ENCODE measurements at places on chromosomes 6 and 20.

GRCh38 chr6:41441598-41442351, 104.4 kb upstream of the FOXP4 start:
- no peak for DNase-seq

GRCh38 chr20:32474967-32475811, 109.9 kb downstream of the NOL4L start:
- DNase-seq = peak; percentile 55

- no peak for DNase-seq
Observed at GRCh38 chr6:157683707-157684106, 139.3 kb upstream of the SNX9 start.

DNA sequence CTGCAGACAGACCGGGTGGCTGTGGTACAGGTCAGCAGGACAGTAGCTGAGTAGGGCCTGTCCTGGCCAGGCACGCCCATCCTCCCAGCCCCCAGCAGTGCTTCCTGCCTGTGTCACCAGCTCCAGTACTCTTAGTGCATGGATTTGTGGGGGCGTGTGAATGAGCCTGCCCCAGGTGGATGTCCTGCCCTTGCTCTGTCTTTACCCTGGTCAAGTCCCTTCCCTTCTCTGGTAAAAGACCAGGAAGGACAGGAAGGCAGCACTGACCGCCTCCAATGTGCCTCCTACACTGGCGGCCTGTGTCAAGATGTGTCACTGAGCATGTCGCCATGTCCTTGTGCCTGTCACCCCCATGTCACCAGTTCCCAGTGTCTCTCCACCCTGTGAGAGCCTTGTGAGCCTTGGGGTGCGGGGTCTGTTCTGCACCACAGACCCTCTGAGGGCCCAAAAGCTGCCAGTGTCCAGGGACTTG, 11.9 kb downstream of the TEAD3 start:
- DNase-seq = no peak

GRCh38 chr20:57396984-57397692, 5.9 kb downstream of the RBM38 start:
- DNase-seq = no peak

GRCh38 chr6:89596056-89596455, 42.5 kb downstream of the LYRM2 start:
- no peak for DNase-seq

DNA sequence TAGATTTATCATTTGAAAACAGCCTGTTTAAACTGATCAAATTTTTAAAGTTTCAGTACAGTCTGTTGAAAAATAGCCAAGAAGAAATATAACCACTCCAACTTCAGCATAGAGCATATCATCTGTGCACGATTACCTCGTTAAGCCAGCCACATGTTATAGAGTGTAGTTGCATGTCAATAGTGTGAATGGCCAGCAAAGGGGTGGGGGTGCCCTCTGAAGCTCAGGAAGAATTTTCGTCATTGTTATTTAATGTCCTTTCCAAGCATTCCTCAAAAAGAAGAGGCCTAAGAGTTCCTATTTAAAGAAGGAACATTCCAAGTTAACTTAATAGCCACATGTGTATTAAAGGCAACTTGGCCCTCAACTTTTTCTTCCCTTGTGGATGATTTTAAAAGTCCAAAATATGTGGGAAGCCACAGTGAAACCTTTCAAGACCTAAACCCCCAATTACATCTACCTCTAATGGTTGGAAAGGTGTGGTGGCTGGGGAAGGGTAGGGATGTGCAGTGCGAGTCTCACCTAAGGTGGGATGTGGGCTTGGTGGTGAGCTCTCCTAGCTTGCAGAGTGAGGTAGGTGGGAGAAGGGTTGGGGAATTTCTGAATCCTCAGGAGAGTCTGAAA, 1.8 kb upstream of the CCN2 start:
- DNase-seq = no peak

- DNase-seq = no peak
Observed at GRCh38 chr6:122116835-122117627, 282.4 kb upstream of the HSF2 start.

GRCh38 chr6:108437821-108438220, 122.9 kb upstream of the FOXO3 start:
- DNase-seq = no peak

DNA sequence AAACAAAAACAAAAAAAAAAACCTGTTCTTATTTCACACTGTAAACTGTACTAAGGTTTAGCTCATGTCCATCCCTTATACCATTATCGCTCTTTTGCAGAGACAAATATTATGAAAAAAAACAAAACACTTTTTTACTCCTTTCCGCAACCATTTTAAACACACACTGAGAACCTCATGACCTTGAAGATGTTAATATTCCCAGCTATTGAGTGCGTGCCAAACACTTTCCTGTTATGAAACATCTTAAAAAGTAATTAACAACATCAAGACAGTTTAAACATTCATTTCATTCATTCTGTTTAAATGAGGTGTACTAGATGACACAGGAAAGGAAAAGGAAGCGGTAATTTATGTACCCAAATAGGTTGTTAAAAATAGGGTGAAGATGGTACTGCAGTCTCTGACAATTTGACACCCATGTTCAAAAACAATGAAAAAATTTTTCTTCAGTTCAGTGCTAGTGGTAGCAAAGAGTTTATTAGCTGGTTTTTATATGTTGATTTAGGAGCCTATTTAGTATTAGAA, 3.9 kb upstream of the ARHGAP18 start:
- no peak for DNase-seq

DNA sequence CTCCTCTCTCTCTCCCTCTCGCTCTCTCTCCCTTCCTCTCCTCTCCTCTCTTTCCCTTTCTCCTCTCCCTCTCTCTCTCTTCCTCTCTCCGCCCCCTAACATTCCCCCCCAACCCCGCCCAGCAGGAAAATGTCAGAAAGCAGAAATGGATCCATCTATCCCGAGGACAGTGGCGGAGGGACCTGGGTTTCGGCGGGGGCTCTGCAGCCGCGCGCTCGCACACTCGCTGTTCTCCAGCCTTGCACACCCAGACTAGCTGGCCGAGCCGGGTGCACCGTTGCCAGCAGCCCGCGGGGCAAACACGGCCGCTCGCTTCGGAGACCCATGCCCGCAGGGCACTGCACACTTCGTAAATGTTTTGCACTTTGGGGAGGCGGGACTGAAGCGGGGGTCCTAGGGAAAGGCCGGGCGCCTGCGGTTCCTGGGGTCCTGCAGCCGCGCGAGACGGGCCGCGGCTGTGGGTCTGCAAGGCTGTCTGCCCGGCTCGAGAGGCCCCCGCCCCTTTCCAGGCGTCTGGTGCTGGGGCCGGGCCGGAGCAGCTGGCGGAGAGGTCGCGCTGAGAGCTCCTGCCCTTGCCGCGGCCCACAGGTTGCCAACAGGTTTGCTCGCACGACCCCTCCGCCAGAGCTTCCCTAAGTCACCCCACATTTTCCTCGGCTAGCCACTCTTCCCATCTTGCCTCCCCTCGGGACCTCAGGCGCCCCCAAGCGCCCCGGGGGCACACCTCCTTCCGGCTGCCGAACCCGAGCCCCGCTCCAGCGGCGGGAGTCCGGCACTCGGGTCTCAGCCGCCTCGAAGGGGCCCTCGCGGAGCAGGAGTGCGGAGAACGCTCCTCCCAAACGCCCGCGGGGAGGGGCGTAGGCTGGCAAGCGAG, 818 bp upstream of the MDGA1 start:
- peak; percentile 54 for DNase-seq

DNA sequence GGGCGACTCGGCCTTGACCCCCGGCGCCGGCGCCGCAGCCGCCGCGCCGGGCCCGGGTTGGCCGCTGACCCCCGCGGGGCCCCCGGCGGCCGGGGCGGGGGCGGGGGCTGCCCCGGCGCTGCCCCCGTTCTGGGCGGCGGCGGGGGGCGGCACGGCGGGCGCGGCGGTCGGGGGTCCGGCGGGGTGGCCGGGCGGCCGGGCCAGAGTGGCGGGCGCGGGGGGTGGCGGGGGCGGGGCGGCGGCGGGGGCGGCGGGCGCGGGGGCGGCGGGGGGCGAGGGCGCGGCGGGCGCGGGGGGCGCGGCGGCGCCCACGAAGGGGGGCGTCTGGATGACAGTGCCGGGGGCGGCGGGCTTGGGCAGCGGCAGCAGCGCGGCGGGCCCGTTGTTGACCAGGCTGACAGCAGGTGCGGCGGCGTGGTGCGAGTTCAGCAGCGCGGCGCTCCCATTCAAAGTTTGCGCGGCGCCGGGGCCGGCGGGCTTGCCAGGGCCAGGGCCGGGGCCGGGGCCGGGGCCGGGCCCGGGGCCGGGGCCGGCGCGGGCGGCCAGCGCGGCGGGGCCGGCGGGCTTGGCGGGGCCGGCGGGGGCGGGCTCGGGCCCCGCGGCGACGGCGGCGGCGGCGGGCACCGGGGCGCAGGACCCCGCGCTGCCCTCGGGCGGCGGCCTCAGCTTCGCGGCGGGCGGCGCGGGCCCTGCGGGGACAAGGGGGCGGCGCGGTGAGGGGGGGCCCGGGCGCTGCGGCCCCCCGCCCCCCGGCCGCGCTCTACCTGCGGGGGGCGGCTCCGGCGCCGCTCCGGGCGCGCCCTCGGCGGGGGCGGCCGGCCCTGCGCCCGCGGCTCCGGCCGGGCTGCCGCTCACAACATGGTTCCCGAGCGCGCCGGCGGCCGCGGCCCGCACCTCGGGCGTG, 659 bp downstream of the TAF4 start:
- peak; percentile 44 for DNase-seq

DNA sequence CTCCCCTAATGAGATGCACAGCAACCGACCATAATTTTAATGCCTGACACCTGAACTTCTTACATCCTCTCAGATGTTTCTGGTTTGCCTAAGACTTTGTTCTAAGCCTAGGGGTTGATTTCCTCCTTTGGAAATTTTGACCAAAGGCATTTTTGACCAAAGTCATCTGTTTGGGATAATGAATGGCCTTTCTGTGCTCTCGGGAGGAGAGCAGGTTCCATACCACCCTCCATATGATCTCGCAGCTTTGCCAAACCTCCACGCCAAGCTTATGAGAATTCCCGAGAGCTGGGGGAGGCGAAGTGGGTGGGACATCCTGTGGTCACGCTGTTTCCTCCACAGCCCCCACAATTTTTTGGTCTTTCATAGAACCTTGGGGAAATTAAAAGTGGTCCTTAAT, 91.7 kb downstream of the SCML4 start:
- DNase-seq = no peak

DNA sequence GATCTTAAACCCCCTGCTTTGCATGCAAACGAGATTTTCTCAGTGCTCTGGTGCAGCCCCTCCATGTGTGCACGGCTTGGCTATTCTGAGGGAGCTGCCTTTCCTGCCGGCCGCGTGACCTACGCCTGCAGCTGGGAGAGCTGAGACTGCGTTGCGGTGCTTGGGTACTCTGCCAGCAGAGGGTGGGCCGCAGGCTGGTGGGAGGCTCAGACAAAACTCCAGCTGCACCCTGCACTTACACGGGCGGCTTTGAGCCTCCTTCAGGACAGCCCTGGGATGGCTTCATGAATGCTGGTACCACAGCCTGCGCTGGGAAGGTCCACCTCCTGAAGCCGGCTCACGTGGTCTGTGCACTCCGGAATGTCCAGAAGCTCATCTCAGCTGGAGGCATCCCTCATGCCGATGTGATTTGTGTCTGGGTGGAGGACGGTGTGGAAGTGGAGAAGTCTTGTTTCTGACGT, 223.7 kb downstream of the DLL1 start:
- DNase-seq = no peak

DNA sequence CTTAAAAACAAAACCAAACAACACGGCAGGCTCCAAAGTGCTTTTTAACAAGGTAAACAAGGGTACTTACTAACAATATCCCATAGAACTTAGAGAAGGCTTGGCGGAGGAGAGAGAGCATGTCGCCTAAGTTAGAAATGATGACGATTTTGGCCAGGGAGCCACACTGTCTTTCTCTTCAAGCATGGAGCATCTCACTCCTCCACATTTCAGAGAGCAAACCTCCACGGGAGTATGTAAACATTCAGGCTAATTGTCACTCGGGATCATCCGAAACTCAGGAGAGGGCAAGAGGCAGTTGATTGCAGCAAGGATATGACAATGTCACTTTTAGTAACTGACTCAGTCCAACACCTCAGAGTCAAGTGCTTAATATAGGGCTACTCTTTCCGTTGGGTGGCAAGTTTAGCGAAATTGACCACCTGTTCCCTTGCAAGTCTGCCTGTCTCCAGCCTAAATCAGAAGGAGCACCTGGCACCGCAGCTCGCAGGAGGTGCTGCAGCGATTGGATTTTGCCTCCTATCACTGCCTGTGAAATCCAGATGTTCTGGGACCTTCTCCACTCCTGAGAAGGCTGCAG, 65.8 kb upstream of the RPS6KA2 start:
- DNase-seq = no peak

- DNase-seq = no peak
Observed at GRCh38 chr6:52285177-52286068, 881 bp upstream of the MCM3 start.

GRCh38 chr20:57689745-57690481, 19.9 kb downstream of the PMEPA1 start:
- no peak for DNase-seq

GRCh38 chr6:32108727-32109113, 418 bp downstream of the TNXB start:
- no peak for DNase-seq

GRCh38 chr6:48389146-48390043, 278.4 kb upstream of the PTCHD4 start:
- no peak for DNase-seq

- DNase-seq = no peak
Observed at GRCh38 chr20:7490288-7490687, 450.0 kb downstream of the HAO1 start.

GRCh38 chr6:21665110-21665391, 71.5 kb downstream of the SOX4 start:
- DNase-seq = peak; percentile 15

GRCh38 chr6:18555750-18556149, 168.6 kb downstream of the RNF144B start:
- DNase-seq = no peak

DNA sequence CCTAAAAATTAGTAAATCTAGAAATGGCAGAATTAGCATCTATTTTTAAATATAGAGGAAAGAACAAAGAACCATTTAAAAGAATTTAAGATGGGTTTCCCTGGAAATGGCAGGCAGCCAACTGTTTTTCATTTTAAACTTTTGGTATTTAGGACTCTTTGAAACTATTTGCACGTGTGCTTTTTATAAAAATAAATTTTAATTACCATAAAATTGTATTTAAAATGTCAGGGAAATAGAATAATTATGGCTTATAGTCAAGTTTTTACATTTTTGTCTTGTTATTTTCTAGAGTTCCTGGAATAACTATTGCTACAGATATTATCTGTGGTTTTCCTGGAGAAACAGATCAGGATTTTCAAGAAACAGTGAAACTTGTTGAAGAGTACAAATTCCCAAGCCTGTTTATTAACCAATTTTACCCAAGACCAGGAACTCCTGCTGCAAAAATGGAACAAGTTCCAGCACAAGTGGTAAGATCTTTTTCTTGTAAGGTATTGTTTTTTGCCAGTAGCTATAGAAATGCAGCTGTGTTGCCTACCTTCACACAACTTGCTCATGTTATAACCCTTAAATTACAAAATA, 528.7 kb upstream of the SOX4 start:
- DNase-seq = no peak

Measured in endothelial cell (in vitro differentiated cells).